ENCODE measurements at places on chromosomes 13 and 19.
A peak's percentile ranks its signal among the peaks of the same experiment; 100 is the strongest.

GRCh38 chr19:6011206-6011605 is 33.3 kb upstream of the RANBP3 start:
- DNase-seq: no peak

DNA sequence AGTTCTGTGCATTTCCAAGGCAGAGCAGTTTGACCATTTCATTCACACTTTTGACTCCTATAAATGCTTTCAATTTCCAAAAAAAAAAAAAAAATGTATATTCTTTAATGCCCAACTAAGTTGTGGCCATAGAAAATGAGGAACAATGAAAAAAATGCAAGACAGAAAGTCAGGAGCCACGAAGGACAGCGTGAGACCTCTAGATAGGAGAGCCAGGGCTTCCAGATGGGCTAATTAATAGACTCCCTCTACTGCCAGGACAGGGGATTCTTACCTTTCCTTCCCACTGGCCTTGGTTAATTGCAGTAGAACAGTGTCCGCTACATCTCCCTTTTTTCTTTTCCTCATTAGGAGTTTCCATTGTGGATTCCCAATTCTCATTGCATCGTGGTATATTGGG is 8.6 kb downstream of the FPR3 start:
- DNase-seq: no peak

DNA sequence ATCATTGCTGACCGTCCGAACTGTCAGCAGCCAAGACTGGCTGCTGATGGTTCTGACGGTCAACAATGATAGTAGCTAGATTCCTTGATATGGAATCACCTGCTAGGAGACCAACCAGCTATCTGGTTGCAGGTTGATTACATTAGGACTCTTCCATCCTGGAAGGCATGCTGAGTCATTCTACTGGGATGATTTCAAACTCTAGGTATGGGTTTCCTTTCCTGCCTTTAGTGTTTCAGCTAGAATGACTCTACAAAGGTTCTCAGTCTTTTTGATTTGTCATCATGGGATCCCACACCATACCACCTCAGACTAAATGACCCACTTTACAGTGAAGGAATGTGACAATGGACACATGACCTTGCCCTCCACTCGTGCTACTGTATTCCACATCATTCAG is 138.1 kb upstream of the KL start:
- no peak for DNase-seq

DNA sequence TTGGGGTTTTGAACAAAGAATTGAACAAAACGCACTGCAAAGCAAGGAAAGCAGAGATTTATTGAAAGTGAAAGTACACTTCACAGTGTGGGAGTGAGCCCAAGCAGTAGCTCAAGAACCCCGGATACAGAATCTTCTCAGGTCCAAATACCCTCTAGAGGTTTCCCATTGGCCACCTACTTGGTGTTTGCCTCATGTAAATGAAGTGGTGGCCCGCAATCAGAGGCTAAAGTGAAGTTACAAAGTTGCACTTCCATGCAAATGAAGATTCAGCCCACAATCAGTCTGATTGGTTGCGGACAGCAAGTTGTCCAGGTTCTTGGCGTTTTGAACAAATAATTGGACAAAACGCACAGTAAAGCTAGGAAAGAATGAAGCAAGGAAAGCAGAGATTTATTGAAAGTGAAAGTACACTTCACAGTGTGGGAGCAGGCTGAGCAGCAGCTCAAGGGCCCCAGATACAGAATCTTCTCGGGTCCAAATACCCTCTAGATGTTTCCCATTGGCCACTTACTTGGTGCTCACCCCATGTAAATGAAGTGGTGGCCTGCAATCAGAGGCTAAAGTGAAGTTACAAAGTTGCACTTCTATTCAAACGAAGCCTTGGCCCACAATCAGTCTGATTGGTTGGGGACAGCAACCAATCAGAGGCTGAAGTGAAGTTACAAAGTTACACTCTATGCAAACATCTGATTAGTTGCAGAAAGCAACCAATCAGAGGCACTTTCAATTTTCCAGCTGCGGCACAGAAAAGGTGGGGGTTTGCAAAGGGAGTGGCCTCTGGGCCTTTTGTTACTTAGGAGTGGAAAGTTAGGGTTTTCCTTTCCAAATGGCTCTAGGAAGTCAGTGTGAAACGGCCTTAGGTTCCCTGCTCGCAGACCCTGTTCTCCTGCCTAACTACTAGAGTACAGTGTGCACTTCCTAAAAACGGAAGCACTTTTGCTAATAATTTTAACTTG is 4.8 kb upstream of the TM9SF2 start:
- peak; percentile 48 for DNase-seq

- DNase-seq: peak; percentile 61
Measured at GRCh38 chr19:42281146-42281826, 12.2 kb downstream of the CIC start.

DNA sequence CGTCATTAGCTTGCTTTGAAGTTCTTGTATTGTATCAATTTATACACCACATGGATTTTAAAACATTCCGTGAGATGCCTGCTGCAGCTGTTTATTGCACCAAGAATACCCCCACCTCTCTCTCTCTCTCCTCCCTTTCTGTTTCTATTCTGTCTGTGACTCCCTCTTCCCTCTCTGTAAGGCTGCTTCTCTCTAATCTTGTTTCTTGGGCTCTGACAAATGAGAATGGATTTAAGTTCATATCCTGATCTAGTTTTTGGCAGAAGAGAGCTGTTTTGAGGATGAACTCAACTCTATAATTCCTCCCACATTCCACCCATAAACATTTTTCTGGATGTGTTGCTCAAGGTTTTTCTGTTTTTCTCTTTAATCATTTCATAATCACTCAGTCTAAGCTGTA is 144.3 kb upstream of the FRY start:
- DNase-seq: no peak

DNA sequence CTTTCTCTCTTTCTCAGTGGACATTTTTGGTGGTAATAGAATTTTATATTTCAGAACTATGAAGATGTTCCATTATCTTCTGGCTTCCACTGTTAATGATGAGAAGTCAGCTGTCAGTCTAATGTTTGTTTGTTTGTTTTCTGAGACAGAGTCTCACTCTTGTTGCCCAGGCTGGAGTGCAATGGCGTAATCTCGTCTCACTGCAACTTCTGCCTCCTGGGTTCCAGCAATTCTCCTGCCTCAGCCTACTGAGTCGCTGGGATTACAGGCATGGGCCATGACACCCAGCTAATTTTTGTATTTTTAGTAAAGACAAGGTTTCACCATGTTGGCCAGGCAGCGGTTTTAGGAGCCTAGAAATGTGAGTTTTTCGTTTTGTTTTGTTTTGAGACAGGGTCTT is 4.7 kb downstream of the ZNF317 start:
- no peak for DNase-seq

- peak; percentile 64 for DNase-seq
Measured at GRCh38 chr13:111177081-111177711, 62.1 kb downstream of the ARHGEF7 start.

DNA sequence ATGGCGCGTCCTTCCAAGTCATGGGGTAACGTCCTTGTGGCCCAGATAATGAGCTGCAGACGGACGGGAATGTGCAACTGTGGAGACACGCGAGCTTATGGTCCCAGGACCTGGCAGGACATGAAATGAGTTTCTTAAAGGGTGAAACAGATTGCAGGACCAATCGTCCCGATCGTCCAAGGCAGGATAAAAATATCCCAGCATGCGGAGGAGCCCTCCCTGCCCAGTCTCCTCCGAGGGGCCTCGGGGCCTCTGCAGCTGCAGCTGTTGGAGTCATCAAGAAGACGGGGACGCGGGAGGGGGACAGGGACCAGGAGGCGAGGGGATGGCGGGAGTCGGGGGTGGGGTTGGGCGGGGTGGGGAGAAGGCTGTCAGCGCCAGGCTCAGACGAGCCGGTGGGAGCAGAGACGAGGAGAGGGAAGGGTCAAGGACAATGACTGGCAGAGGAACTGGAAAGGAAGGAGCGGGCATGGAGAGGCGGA is 14.4 kb upstream of the GARIN5A start:
- DNase-seq: no peak

- DNase-seq: no peak
Measured at GRCh38 chr13:84651288-84651687, 769.0 kb upstream of the SLITRK1 start.

DNA sequence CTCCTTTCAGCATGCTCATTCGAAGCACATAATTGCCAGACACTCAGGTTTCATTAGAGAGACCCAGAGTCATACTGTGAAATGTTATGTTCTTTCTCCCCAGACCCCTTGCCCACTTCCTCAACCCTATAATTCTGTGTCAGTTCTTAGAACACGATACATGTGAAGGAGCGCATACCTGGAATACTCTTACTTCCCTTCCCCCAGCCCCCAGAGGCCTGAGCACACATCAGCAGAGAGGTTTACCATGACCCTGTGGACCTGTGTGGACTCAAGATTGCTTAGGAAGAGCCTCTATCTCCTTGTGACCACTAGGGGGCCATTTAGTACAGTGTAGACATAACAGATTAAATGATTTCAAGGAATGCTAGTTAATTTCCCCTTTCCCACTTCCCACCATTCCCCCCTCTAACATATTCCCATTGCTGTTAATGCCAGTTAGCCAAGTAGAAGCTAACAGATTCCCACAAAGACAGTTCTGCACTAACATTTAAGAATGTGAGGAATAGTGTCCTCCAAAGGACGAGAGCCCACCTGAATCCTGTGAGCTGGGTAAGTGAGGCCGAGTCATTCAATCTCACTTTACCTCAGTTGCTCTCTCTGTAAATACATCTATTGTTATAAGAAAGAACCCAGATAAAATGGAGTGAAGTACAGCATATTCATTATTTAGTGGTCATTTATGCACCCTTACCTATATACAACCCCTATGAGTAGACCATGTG is 154.2 kb upstream of the MAB21L1 start:
- DNase-seq: no peak

- DNase-seq: no peak
Measured at GRCh38 chr13:23899555-23899954, 2.3 kb upstream of the C1QTNF9B start.

DNA sequence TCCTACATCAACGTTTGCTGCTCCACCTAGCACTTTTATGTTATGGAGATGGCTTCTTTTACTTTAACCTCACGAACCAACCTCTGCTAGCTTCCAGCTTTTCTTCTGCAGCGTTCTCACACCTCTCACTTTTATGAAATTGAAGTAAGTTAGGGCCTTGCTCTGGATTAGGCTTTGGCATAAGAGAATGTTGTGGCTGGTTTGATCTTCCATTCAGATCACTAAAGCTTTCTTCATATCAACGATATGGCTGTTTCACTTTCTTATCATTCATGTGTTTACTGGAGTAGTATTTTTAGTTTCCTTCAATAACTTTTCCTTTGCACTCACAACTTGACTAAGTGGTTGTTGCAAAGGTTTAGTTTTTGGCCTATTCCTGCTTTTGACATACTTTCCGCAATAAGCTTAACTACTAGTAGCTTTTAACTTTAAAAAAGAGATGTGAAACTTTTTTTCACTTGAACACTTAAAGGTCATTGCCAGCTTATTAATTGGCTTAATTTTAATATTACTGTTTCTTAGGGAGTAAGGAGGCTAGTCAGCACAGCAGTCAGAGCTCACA is 60.0 kb upstream of the SPRY2 start:
- no peak for DNase-seq

GRCh38 chr13:51833980-51834379 is 11.0 kb downstream of the TMEM272 start:
- no peak for DNase-seq

DNA sequence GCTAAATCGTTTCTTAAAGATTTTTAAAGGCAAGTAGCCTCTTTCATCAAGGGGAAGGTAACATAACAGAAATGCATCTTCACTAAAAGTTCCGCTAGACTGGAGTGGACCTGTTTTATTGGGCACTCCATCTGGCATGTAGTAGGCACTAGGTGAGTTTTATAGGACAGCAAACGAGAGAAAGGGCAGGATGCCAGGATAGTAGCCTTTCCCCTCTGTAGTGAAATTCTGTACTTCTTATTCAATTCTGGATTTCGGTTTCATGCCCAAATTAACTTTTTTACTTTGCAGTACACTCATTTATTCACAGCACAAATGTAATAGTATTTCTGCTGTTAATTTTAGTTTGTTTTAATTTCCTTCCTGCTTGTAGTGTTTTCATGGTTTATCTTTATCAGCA is 45.2 kb downstream of the GPR180 start:
- DNase-seq: peak; percentile 11

DNA sequence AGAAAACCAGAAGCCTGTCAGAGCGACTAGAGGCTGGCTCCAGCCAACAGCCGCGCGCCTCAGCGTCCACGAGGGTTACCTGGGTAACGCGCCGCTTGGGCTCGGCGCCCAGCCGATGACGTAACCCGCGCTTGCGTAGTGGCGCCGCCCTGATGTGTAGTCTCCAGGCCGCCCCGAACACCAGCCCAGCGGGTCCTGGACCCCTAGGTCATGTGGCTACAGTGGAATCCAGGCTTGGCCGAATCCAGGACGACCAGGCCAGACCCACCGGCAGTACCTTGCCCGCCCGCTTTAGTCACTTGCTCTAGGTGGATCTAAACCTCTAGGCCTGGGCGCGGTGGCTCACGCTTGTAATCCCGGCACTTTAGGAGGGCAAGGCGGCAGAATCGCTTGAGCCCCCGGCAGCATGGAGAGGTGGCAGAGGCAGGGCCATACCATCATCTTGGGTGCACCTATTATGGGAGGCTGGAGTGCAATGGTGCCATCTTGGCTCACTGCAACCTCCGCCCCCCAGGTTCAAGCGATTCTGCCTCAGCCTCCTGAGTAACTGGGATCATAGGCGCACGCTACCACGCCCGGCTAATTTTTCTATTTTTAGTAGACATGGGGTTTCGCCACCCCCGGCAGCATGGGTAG is 7.2 kb upstream of the ZNF606 start:
- peak; percentile 82 for DNase-seq

GRCh38 chr13:93670866-93671265 is 444.3 kb downstream of the GPC6 start:
- no peak for DNase-seq

- DNase-seq: no peak
Measured at GRCh38 chr13:20699715-20700114, 3.8 kb upstream of the IL17D start.

DNA sequence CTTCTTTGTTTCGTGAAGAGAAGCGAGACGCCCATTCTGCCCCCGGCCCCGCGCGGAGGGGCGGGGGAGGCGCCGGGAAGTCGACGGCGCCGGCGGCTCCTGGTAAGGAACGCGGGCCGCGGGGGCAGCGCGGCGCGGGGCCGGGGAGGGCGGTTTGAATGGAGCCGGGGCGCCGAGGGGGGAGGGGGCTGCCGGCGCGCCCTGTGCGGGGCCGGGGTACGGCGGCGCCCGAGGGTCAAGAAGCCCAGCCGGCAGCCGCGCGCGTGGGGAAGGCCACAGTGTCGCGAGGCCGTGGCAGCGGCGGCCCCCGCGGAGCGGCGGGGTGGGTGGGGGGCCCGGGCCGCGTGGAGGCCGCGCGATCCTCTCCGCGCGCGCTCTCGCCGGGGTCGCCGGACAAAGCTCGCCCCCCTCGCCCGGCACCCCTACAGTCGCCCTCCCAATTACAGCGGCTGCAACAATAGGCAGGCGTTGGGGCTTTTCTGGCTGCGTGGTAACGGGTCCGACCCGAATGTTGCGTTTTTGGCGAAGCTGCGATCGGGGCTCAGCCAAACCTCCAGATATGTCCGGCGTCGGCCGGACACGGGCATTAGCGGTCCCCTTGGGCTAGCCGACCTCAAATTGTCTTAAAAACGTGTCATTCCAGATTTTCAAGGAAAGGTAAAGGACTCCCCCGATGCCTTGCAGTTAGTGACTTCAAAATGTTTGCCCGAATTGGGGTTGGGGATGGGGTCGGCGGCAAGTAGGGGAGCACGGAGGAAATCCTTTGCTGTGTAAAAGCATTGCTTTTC is 437 bp downstream of the SMARCA4 start:
- DNase-seq: peak; percentile 63

- no peak for DNase-seq
Measured at GRCh38 chr13:29721766-29722165, 126.3 kb upstream of the SLC7A1 start.

All from GM06990 (cell line).